ENCODE measurements at places on chromosomes 13 and 19. TPM values are rescaled to one million over a fixed set of nuclear protein-coding genes. Genes with fewer than 3 reads are reported as not detected.

ACER1 gene
- total RNA-seq = not detected

SULT2B1 gene
- total RNA-seq = not detected

TIMM44 gene
- total RNA-seq = 59.5 TPM

RNF17 gene
- not detected for total RNA-seq

KANK2 gene
- total RNA-seq = 17.5 TPM

GRCh38 chr13:113862931-113863523 is 849 bp downstream of the GAS6 start:
- peak; percentile 72 for DNase-seq

- peak; percentile 95 for DNase-seq
These were observed at the start of gene ZIC5 for GRCh38 chr13:99971576-99972189. Gene ZIC5 (minus strand): TSS chr13:99971767. CDS start chr13:99971603, 164 bp downstream.

DNA sequence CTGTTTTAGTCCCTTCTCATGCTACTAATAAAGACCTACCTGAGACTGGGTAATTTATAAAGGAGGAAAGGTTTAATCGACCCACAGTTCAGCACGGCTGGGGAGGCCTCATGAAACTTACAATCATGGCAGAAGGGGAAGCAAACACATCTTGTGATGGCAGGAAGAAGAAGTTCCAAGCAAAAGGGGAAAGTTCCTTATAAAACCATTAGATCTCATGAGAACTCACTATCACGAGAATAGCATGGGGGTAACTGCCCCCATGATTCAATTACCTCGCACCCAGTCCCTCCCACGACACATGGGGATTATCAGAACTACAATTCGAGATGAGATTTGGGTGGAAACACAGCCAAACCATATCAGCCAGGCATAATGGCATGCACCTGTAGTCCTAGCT is 13.0 kb upstream of the STRN4 start:
- DNase-seq = no peak

DNA sequence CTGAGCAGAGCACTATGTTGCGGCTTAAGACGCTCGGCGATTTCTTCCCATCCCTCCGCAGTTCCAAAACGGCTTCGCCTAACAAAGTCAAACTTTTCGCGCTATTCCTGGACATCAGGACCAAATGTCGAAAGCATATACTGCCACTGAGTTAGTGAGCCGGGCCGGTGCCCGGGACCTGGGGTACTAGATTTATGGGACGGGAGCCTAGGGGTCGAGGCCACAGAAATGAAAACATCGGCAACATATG is 699 bp downstream of the RCBTB2 start:
- peak; percentile 63 for DNase-seq

DNA sequence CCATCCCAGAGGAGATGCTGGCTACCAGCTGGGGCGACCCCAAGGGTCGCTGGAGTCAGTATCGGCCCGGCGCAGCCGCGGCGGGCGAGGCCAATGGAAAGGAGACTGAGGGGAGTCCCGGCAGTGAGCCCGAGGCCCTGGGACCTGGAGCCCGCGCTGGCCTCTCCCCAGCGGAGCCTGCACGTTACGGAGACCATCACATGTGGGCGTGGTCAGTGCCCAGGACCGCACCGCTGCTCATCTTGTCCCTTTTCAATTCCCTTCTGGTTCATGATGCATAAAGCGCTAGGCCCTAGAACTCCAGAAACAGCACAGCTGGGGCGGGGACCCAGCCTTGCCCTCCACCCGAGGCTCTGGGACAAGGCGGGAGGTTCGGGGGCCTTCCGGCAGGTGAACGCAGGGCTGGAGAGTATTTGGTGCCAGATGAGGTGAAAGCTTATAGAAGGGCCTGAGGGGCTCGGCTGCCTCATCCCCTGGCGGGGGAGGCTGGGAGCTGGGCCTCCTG is 8.0 kb downstream of the C19orf25 start:
- DNase-seq = peak; percentile 92

DNA sequence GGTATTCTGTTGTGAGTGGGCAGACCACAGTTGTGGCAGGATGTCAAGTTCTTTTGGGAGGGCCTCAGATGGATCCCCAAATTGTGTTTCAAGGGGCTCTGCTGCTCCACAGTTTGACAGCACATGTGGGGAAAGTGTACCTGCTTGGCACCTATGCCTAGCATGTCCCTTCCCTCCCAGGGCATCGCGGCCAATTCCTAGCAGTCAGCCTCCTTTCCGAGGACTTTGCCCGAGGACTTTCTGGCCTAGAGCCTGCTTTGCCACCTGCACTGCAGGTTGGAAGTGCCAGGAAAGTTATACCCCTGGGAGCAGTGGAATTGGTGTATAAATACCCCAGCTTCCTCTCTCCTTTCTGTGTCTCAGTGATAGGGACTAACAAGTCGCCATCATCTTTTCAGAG is 11.9 kb upstream of the GPR12 start:
- DNase-seq = no peak

DNA sequence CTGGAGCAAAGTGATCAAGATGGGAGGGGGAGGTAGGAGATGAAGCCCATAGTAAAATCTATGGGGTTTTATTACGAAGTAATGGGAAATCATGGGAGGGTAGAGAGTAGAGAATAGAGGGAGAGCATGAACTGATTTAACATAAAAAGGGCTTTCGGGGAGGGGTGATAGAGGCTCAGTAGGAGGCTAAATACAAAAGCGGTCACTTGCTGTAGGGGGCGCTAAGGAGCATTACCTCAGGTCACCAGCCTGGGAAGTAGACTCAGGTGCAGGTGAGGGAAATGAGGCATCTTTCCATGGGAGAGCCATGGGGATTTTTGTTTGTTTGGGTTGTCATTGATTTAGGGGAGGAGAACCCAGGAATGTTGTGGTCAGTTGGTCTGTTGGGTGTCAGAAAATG is 14.1 kb downstream of the KRTDAP start:
- peak; percentile 35 for DNase-seq

DNA sequence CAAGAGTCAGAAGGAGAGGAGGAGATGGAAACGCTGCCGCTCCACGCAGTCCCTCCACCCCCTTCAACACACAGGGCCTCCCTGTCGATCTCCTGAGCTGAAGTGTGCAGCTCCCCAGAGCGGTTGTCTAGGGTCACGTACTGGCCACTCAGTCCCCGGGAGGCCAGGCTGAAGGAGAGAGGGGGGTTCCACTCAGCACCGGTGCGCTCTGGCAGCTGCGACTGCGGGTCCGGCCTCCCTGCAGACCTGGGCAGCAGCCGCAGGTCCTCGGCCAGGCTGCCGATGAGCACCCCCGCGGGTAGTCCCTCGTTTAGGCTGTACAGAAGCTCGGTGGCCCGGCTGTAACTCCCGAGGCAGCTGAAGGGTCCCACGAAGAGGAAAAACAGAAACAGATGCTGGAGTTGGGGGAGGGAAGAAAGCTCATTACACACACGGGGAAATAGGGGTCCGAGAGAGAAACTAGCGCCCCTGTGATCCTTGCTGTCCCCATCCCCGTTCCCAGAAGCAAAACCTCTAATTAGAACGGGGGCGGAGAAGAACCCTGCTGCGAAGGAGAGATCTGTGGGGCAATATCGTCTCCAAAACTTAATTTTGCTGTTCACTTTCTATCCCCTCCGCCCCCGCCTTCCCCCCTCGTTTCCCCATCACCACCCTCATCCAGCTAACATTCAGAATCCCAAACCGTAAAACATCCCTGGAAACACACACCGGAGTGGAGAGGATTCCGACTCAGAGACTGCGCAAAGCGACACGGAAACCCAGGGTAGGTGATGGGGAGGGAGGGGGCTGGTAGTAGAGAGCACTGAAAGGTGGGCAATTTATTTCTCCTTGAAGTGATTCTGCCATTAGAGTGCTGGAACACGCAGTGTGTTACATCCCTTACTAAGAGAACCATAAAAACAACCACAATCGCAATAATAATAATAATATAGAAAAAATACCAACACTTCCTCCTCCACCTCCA is 1.8 kb downstream of the PCDH20 start:
- DNase-seq = peak; percentile 51

DNA sequence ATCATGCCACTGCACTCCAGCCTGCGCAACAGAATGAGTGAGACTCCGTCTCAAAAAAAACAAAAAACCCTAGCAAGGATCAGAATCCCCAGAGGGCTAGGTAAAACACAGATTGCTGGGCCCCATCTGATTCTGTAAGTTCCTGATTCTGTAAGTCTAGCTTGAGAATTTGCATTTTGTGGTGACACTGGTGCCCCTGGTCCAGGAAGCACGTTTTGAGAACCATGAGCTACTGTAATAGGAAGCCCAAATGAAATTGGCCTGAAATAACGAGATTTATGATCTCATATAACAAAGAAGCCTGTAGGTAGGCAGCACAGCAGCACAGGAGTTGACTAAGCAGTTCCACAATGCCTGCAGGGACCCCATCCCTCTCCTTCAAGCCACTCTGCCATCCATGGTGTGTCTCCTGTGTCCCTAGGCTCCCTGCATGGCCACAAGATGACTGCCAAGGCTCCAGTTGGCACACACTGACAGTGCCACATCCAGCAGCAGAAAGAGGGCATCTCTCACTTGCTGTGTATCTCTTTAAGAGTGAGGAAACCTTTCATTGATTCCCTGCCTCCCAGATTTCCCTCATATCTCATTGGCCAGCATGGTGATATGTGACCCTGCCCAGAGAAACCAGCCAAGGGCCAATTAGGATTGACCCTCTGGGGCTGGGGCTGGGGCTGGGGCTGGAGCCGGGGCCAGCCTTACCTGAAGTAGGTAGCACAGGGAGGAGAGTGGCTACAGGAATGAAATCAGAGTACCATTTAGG is 21.7 kb downstream of the SIPA1L3 start:
- DNase-seq = no peak

DNA sequence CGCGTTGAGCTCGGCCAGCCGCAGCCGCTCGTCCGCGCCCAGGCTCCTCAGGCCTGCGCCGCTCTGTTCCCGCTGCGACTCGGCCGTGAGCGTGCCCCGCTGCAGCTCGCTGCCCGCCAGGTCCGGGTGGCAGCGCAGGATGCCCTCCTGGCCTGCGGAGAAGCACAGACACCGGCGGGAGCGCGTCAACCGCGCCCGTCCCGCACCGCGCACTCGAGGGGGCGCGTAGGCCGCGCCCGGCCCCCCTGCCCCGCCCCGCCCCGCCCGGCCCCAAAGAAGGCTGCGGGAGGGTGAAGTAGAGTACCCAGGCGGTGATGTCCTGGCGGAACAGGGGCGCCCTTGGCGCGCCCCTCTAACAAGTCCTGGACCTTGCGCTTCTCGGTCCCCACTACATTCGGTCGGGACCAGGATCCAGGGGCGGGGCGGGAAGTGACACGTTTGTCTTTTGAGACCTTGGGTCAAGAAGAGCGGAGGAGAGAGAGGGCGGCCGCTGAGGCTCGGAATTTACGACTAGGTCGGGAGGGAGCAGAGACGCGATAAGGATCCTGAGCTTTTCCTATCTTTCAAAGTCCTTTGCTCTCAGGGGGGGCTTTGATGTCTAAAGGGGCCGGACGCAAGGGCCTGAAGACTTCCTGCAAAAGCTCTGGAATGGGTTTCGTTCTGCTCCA is 9.3 kb upstream of the CDX2 start:
- DNase-seq = peak; percentile 61

GRCh38 chr13:48831248-48831647 is 144.5 kb upstream of the FNDC3A start:
- DNase-seq = no peak

DNA sequence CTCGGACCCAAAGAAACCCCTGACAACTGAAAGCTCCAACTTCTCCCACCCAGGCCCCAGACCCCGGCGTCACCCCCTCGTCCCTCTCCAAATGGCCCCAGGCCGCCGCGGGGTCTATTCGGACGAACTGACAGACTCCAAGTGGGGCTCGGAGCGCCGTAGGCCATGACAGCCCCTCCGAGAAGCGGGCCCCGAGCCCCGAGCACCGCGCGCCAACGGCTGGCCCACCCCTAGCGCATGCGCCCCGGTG is 360 bp downstream of the DDX39A start:
- DNase-seq = peak; percentile 93

DNA sequence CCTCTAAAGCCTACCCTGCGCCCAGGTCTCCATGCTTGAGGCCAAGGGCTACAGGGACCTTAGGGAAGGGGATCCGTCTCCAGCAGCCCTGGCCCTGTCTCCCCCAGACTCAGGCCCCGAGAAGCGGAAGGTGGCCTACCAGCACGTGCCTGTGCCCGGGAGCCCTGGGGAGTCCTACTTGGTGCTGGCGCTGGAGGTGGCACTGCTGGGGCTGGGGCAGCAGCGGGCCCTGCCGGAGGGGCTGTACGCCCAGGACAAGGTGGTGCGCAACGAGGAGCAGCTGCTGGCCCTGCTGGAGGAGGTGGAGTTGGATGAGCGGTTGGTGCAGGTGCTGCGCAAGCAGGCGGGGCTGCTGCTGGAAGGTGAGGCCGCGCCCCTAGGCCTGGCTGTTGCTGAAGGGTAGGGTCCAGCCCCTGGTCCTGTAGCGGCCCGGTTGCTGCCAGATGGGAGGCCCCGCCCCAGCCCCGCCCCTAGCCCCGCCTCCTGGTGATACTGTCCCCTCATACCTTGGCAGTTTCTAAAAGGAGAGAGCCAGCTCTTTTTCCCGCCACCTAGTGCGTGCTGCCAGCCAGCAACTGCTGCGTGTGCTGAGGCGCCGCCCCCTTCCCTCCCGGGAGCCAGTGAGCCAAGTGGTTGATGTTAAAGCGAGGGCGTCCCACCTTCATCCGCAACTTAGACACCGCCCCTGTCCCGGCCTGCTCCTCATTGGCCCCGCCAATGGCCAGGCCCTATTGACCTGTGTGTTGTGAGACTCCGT is 22.6 kb downstream of the ZSWIM4 start:
- peak; percentile 94 for DNase-seq

- DNase-seq = no peak
These were observed 17.2 kb downstream of the RASA3 start for GRCh38 chr13:114115191-114115671.

DNA sequence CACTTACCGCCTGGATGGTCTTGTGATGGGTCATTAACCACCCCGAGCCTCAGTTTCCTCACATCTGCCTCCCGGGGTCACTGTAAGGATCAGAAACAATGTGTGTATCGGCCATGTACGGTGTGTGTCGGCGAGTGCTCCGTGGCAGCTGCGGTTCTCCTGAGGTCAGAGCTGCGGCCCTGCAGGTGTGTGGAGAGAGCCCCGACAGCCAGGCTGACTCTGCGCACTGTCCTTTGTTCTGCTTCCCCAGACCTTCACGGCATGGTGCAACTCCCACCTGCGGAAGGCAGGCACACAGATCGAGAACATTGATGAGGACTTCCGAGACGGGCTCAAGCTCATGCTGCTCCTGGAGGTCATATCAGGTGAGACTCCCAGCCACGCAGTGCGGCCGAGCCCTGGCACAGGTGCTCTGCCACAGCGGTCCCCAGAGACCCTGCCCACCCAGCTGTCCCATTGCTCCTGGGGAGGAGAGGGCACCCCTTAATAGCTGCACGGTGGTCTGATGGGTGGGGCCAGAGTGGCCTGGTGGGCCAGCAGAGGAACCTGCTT is 43.8 kb downstream of the CAPN12 start:
- no peak for DNase-seq

DNA sequence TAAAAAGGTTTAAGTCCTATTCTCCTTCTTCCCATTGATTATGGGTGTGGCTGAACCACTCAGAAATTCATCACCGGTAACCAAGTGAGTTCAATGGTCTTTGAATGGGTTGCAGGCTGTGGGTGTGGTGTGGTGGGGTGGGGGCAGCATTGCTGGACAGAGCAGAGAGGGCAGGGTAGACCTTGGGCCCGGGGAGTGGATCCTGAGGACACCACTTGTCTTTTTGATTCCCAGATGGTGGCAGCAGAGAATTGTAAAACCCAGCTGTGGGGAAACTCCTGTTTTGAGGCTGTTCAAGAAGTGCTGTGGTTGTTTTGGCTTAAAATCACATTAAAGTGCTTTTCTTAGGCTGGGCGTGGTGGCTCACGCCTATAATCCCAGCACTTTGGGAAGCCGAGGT is 45.8 kb upstream of the RGCC start:
- DNase-seq = peak; percentile 57

GRCh38 chr13:111541345-111541744 is 220.9 kb downstream of the TEX29 start:
- DNase-seq = no peak

- no peak for DNase-seq
These were observed 600 bp downstream of the AP1M1 start for GRCh38 chr19:16198370-16198651.

Data from neural progenitor cell (in vitro differentiated cells).